ENCODE measurements at places on chromosomes 5 and 9.

- peak; percentile 40 for DNase-seq
These were observed 898 bp downstream of the STC2 start for GRCh38 chr5:173327084-173327947.

DNA sequence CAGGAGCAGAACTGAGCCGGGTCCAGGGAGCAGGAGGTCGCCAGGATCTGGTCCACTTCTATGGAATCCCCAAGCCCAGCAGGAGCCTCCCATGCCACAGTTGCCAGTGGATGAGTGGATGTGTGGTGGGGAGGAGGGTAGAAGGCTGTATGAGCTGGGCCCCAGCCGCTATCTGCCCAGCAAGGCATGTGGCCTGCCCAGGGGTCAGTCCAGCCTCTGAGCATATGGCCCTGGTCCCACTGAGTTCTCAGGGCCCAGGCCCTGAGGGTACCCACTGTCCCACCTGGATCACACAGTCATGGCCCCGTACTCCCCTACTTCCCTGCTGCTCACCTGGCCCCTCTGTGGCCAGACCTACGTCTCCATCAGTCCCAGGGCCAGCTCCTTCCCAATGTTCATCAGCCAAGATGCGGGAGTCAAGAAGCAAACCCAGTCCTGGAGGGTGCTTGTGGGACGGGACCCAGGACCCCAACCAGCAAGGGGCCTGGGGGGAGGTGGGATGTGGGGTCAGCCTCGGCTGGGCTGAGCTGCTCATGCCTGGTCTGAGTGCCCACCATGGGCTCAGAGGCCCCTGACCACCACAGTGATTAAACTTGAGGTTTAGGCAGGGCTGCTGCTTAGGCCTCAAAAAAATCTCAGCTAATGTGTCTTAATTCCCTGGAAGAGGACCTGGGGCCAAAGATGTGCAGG lies 152.7 kb downstream of the COL23A1 start:
- no peak for DNase-seq

GRCh38 chr5:8825139-8825757 lies 720.6 kb downstream of the SEMA5A start:
- DNase-seq = no peak

DNA sequence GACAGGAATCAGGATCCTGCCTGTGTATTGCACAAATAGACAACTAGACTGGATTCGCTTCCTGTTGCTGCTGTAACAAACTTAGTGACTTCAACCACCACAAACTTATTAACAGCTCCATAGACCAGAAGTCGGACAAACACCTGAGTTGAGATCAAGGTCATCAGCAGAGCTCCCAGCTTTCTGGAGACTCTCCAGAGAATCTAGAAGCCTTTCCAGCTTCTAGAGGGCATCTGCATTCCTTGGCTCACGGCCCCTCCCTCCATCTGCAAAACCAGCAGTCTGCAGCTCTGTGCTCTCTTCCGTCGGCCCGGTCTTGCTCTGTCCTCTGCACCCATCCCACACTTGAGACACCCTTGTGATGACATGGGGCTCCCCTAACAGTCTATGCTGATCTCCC lies 99.1 kb downstream of the KCNT1 start:
- DNase-seq = no peak

DNA sequence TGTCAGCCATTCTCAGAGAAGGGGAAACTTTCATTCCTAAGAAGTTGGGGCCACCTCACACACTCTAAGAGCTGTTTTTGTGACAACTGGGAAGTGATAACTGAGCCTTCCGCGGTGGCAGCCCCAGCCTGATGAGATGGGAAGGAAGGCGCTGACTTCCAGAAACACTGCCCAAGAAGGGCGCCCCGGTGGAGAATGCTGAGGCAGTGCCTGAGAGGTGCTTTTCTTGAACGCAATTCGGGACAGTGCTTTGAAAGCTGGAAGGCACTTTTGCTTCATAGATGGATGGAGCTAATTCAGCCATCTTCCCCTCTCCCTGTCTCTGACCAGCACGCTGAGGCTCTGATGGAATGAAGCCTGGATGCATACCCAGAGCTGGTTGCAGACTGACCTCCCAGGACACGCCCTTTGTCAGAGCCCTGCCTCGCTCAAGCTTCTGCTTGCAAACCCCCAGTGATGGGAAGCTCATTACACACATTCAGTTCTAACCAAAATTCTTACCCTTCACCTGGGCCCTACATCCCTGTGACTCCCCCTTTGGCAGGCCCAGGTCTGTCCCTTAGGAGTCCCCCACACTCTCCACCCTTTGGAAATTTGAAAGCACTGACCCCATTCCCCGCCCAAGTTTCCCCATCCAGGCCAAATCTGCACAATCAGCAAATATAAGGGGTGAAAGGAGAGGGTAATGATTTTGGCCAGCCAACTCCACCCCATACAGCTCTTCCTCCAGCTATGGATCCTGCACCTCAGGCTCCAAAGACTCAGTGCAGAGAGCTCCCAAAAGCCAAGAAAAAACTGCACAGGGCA lies 66.6 kb upstream of the SLC25A51 start:
- no peak for DNase-seq

- DNase-seq = no peak
These were observed 292.6 kb upstream of the TAS2R1 start for GRCh38 chr5:9922719-9923118.

DNA sequence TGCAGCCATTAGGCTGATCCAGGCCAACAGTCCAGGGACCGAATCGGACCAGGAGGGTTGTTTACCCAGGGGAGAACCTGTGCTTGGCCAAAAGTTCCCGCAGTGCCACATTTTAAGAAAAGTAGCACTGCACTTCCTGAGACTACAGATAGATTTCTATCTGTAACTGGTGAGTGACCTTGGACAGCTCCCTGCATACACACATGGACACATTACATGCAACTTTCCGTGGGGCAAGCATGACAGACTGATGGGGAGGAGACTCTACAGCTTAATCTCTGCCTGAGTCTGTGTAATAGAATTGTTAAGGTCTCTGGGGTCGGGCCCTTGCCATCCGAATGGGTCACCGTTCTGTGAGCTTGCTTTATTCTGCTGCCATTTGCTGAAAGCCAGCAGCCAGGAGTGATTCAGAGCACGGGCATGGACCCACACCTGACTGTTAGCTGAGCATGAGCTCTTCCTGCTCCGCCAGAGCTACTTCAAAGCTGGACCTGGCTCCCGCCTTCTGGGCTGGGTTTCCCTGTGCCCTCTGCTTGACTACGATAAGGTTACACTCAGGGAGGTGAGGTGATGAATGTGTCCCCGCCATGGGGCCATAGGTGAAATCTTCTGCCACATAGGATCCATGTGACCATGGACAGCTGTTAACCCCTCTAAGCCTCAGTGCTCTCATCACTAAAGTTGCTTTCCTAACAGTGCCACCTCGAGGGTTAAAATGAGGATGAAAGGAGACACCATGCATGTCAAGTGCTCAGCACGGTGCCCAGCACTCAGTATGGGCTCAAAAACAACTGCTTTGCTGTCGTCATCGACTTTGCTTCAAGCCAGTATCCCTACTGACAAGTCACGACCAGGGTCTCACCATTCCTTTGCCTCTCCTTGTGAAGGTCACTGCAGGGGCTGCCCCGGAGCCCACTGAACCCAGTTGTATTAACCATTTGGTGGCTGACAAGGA lies 200.0 kb downstream of the MELK start:
- DNase-seq = peak; percentile 65

GRCh38 chr5:24742334-24742733 lies 97.6 kb upstream of the CDH10 start:
- DNase-seq = no peak

DNA sequence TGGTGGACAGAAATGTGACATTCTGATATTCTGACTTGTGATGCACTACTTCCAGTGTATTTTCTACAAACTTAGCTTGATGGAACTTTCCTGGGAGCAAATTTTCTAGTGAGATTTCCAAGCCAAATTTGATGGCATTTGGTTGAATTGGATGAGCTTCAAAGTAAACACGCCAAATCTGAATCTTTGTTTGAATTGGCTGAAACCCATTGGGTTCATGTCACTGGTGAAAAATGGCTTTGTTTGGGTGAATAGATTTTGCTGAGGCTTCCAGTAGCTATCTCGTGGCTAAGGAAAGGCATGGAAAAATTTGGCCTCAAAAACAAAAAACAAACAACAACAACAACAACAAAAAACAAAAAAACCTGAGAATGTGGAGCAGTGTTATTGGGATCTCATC lies 271.1 kb upstream of the RPS23 start:
- DNase-seq = no peak

DNA sequence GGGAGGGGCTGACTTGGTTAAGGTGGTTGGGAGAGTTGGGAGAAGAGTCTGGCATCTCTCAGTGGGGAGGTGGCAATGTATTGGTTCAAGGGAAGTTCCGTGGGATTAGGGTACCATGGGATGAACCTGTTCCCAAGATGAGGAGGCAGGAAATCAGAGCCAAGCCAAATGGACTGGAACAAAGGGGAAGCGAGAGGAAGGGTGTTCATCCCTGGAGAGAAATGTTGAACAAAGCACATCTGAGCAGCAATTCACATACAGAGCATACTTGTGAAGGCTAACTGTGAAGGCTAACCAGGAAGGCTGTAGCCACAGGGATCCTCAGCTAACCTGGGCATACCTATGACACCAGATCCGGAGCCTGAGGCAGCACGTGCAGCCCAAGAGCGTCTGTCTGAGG lies 214.0 kb downstream of the MCTP1 start:
- no peak for DNase-seq

- DNase-seq = peak; percentile 27
These were observed 222.6 kb downstream of the MEF2C start for GRCh38 chr5:88660264-88660946.

DNA sequence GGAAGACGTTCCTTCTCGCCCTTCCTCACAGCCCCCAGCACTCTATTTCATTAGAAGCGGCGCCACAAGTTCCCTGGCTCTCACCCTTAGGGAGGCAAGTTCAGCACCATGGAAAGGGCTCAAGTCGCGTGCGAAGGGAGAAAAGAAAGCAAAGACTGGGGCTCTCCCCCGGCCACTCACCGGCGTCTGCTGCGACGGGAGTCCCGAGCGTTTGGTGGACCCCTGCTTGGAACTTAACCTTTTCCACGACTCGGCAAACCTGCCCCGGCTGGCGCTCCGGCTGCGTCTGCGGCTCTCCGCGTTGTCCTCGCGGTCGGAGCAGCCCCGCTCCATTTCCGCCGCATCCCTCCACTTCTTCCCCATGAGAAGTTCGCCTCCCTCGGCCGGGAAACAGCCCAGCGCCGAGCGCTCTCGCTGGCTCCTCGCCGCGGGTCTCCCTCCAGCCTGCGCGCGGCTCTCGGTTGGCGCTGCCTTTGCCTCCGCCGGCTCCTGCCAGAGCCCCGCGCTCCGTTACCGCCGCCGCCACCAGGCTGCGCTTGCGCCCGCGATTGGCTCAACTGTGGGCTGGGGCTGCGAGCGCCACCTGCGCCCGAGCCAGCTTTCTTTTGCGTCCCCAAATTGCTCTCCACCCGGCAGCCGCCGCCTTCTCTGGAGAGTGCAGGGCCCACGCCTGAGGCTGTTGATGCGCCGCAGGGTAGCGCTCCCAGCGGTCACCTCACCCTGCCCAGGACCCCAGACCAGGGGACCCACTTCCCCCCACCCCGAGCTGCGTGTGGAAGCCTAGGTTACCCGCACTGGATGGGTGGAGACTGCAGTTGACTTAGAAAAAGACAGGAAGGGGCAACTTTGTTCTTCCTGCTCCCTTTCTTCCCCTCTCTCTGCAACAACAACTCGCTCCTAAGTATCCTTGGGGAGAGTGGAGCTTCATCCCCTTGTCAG lies 321.6 kb downstream of the CEMIP2 start:
- DNase-seq = peak; percentile 72

GRCh38 chr5:134524272-134524825 lies 1.1 kb upstream of the JADE2 start:
- peak; percentile 66 for DNase-seq

DNA sequence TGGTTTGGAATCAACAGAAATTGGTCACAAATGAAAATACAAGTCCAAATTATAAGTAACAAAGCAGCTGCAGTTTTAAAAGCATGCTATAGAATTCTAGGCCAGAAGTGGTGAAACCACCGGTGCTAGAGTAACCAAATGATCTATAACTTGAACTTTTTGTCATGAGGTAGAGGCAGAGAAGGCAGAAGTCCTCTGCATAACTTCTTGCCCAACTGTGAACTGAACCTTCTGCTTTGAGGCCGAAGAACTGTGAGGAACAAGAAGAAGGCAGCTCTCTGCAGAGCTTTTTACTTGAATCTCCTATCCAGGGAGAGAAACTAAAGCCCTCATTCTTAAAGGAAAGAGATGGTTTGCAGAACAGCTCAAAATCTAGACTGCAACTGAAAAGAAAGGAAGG lies 36.2 kb upstream of the TENT2 start:
- no peak for DNase-seq

- DNase-seq = no peak
These were observed 86.1 kb downstream of the ZNF354C start for GRCh38 chr5:179146277-179146676.

- no peak for DNase-seq
These were observed 32.8 kb downstream of the PCDH1 start for GRCh38 chr5:141845371-141845851.

GRCh38 chr5:36939969-36940858 lies 63.6 kb downstream of the NIPBL start:
- DNase-seq = peak; percentile 21

DNA sequence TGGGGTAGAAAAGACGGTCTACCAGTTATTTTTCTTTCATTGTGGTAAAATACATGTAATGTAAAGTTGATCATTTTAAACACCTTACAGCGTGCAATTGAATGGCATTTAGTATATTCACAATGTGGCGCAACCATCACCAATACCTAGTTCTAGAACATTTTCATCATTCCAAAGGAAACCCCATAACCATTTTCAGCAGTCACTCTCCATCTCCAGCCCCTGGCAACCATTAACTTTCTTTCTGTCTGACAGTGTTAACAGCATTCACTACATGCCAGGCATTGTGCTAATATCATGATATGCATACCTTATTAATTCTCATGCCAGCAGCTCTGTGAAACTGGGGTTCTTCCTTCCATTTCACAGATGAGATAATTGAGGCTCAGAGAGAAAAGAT lies 32.0 kb downstream of the PTGS1 start:
- no peak for DNase-seq

DNA sequence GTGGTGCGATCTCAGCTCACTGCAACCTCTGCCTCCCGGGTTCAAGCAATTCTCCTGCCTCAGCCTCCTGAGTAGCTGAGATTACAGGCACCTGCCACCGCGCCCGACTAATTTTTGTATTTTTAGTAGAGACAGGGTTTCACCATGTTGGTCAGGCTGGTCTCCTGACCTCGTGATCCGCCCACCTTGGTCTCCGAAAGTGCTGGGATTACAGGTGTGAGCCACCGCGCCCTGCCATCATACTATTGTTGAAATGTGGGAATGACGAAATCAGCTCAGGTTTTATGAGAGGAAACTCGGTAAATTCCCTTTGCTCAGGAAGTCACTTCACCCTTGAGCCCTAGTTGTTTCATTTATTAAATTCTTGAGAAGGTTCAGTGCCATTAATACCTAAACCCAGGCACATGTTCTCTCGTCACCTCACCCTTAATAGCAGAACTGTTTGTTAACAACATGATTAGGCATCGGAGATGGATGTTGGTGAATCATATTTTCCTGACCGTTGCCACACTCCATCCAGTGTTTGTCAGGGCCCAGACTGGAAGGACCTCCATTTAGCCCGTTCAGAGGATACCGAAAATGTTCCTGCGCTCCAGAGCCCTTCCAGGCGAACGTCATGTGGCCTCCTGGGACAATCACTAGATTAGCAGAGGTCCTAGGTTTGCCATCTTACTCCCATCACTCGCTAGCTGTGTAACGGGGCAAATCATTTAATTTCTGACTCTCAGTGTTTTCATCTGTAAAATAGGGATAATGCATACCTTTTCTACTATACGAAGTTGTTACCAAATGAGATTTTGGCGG lies 20.0 kb upstream of the CREBRF start:
- no peak for DNase-seq

- peak; percentile 75 for DNase-seq
These were observed 13.6 kb upstream of the ERMP1 start for GRCh38 chr9:5846501-5846921.

Measured in epithelial cell of esophagus (primary cell).